ENCODE measurements at places on chromosomes 3 and 15.

DNA sequence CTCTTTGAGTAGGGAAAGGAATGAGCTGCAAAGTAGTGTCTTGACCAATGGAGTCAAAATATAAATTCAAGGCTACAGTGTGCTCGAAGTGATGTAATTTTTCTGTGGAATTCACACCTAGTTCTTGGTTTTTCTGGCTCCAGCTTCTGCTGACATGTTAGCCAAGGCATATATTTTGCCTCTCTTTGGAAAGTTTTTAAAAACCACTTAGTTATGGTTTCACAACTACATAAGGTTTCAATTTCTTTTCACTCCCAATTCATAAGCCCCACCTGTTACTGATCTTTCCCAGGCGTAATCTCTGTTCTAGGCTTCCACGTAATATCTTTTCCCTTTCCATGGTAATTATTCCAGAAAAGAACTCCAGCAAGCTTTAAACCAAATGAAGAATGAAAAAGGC, 46.9 kb downstream of the GADL1 start:
- no peak for DNase-seq

DNA sequence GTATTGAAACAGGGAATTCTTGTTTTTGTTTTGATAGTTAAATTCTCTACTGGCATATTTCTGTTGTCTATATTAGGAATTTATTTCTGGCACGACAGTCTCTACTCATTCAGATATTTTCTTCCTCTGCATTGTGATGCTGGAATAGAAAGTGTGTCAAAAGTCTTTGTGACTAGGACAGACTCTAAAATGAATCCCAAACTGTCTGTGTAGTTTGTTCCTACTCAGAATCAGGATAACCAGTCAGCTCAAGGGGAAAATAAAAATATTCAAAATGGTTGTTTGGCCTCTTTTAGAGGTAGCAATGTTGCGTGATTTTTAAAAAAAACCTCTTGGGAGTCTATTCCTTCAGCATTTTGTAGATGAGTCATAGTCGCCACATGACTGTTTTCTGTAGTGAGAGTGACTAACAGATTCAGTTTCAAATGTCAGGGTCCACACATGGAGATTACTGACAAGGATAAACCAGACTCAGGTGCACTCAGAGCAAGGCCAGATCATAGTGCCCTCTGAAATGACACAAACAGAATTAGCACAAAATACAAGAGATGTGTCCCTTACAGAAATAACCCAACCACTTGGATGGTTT, 13.1 kb downstream of the SLC7A14 start:
- DNase-seq: no peak

GRCh38 chr3:112074006-112074405, 12.2 kb upstream of the C3orf52 start:
- no peak for DNase-seq

DNA sequence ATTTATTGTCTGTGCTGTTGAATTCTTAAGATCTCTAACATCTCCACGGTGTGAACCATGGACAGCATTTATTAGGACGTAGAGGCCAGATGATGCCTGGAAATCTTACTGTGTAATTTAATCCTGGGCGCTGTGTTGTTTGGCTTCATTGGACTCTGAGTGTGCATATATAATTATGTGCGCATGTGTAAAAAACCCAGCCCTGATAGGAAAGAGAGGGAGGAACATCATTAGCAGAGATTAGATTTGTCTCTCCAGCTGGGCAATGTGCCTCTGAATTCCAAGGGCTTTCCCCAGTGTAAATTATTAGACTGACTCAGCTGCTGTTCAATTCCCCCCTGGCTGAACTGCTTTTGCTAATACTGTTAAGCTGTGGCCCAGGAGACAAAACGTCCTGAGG, 39.6 kb downstream of the MAP3K13 start:
- no peak for DNase-seq

- DNase-seq: no peak
Measured at GRCh38 chr3:41682996-41683395, 278.9 kb downstream of the ULK4 start.

- DNase-seq: no peak
Measured at GRCh38 chr3:72210261-72210660, 425.3 kb upstream of the PROK2 start.

DNA sequence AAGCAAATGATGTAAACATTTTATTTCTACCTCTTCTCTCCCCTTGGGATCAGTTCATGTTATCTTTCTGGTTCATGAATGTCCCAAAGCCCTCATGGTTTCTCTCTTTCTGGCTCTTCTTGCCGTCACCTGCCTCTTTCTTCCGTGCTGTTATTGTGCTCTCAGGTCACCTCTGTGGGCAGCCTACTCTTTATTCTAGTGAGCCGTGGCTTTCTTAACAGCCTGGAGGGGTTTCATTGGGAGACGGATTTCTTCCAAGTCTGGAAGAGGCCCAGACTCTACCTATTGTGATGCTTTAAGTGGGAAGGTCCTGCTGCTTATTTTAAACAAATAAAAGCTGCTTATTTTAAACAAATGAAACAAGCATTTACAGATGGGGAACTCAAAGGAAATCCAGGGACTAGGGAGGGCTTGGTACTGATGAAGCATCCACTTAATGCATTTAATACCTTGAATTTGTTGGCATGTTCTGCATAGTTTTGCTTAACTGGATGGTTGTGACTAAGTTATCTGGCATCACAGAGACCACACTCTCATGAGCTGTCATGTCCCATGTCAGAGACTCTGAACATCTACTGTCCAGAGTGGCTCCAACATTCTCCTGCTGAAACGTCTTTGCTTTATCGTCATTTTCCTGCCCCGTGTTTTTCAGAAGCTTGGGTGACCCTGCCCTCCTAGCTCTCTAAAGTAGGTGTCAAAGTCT, 443.3 kb downstream of the GABRG3 start:
- DNase-seq: no peak

GRCh38 chr3:160796813-160797164, 40.8 kb downstream of the PPM1L start:
- DNase-seq: no peak

GRCh38 chr3:146830231-146830630, 225.1 kb upstream of the PLSCR5 start:
- DNase-seq: no peak

DNA sequence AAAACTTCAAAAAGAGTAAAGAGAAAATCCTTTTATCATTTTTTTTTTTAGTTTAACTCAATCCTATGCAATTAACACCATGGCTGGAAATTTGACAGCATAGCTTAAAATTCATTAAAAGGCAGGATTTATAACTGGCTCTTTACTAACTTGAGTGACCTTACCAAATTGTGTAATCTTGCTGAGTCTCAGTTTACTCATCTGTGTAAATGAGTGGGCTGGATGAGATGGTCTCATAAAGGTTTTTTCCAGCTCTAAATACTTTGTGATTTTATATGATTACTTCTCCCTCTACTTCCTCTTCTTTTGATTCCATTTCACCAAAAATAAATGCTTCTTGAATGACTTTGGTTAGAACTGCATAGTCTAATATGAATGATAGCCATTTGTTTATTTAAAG, 234.9 kb upstream of the SATB1 start:
- DNase-seq: no peak

DNA sequence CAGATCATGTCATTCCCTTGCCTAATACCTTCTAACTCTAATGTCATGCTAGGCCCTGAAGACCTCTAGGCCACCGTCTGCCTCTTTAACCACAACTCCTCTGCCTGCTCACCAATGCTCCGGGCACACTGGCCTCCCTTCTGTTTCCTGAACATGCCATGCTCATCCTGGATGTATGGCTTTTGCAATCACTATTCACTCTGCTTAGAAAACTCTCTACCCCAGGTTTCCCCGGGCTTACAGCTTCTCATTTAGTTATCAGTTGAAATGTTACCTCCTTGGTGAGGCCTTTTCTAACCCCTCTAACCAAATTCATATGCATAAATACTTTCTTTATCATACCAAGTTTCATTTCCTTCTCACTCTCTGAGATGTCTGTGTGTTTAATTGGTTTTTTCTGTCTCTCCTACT, 727.8 kb upstream of the CFAP20DC start:
- no peak for DNase-seq

DNA sequence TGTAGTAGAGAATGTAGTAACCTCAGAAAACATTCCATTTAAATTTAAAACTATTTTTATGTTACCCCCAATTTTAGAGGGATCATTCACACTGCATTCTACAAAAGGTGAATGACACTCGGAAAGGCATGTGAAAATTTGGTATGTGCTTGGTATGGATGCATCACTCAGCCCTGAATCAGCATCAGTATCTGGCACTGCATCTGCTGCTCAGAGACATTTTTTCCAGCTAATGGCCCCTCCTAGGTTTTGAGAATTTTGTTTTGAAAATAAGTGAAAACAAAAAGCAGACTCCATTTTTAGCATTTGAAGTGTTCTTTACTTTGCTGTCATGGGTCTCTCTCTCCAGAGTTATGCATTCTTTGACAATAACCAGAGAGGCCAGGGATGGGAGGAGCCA, 15.6 kb upstream of the WWTR1 start:
- DNase-seq: no peak

GRCh38 chr3:29281344-29282241, 722 bp downstream of the RBMS3 start:
- no peak for DNase-seq

DNA sequence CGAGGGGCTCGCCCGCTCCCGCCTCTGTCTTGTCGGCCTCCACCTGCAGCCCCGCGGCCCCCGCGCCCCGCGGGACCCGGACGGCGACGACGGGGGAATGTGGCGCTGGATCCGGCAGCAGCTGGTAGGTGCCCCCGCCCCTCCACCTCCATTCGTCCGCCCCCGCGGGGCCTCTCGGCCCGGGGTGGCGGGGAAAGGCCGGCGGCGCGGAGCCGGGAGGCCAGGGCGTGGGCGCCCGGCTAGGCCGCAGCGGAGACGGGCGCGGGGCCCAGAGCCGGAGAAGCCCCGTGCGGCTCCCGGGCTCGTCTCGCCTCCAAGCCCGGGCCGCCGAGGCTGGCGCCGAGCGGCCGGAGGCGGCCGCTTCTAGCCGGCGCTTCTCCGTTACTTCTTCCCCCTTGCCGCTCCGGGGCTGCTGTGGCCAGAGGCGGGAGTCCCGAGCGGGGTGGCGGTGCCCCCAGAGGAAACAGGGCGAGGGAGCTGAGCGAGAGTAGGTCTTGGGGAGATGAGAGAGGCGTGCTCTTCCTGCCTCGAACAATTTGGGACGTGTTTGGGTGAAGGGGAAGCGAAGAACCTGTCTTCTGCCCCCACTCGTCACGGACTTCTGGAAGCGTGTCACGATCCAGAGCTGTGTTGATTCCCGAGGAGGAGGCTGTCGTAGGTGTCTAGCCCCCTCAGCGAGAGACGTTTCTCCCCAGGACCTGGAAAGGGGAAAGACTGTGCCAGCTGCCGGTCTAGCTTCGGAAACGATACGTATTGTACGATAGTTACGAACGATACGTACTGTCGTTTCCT, 555 bp downstream of the ATP11B start:
- peak; percentile 28 for DNase-seq

DNA sequence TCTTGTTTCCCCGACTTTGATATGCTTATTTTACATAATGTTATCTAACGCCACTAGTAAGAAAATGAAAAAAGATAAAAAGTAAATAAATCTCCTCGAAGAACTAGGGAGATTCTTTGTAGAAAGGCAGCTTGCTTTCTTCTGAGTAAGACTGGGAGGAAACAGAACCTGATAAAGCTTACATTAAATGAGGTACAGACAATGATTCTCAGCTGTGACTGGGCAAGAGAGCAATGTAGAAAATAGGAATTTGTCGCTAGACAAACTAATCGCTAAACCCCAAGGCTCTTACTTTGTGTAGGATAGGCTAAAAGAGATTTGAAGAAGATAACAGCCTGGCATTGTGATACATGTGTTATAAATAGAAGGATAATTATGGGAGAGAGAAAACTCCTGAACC, 919.0 kb upstream of the ALCAM start:
- DNase-seq: no peak

GRCh38 chr3:174247687-174248152, 611.4 kb upstream of the NAALADL2 start:
- DNase-seq: no peak

DNA sequence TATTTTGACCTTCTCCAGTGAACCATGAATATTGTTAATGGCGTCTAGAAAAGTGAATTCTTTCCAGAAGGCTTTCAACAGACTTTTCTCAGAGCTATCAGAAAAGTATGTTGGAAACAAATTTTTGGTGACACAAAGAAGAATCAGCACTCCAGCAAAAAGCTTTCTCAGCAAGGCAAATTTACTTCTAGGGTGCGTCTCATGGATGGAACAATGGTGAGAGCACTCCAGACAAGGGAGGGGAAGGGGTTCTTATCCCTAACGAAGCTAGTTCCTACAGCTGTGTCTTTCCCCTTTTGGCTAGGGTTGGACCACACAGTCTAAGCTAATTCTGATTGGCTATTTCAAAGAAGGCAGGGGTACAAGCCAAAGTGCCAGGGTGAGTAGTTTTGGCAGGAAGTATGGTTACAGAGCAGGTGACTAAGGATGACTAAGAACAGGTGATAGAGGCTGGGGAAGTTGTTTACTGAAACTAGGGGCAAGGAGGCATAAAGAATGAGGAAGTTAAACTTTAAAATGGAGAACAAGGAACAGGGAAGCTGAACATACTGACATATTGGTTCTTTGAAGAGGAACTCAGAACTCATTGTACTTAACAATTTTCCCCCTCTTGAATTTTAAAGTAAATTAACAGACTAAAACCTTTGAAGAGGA, 959.8 kb downstream of the NAALADL2 start:
- DNase-seq: no peak

- no peak for DNase-seq
Measured at GRCh38 chr3:55369141-55369847, 117.8 kb downstream of the WNT5A start.

GRCh38 chr3:14630404-14631100, 21.0 kb upstream of the CCDC174 start:
- no peak for DNase-seq

DNA sequence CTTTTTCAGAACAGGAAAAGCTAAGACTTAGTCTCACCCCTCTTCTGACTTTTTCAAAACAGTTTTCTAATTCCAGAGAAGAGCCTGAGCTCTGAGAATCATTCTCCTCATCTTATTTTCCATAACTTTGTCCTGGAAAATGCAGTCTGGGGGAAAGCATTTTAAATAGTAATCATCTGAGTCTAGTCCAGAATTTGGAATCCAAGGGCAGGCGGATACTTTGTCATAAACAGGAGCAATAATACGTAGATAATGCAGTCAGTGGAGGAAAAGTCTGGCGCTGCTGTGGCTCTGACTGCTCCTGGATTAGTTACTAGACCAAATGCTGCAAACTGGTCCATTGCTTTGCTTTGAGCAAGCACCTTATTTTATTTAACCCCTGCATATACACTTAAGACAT, 285.0 kb downstream of the THSD4 start:
- no peak for DNase-seq
